ENCODE measurements at places on chromosomes 5 and 9. TPM values are rescaled to one million over a fixed set of nuclear protein-coding genes. Genes with fewer than 3 reads are reported as not detected.

The ZNF483 gene
- 0.23 TPM for total RNA-seq

- no peaks in the 10 kb centered on the region for H3K27me3 ChIP-seq
- no peaks in the 10 kb centered on the region for H3K36me3 ChIP-seq
- DNase-seq, result no peak
- no peaks in the 10 kb centered on the region for H3K4me1 ChIP-seq
These were observed 46.1 kb downstream of the ZNF618 start for GRCh38 chr9:113922160-113922559.

- H3K4me3 ChIP-seq, result no peak overlapping the region
- H3K27me3 ChIP-seq, result no peaks in the 10 kb centered on the region
- H3K4me1 ChIP-seq, result no peaks in the 10 kb centered on the region
- no peaks in the 10 kb centered on the region for H3K36me3 ChIP-seq
- no peak for DNase-seq
- H3K27ac ChIP-seq, result no peak overlapping the region
These were observed 71.1 kb upstream of the SLC44A1 start for GRCh38 chr9:105173306-105173705.

The CDO1 gene
- total RNA-seq, result 5.7 TPM

GRCh38 chr5:165673499-165673898, 2168.1 kb downstream of the MAT2B start:
- no peaks in the 10 kb centered on the region for H3K27me3 ChIP-seq
- no peaks in the 10 kb centered on the region for H3K36me3 ChIP-seq
- H3K4me3 ChIP-seq, result no peak overlapping the region
- no peak for DNase-seq

The LIFR gene
- 4.9 TPM for total RNA-seq

Measured in esophagus squamous epithelium (tissue), 5 donors.